ENCODE measurements at places on chromosomes 12 and 14.
A peak's percentile ranks its signal among the peaks of the same experiment; 100 is the strongest.

- DNase-seq = no peak
Measured at GRCh38 chr14:95442016-95442632, 74.3 kb downstream of the SYNE3 start.

- no peak for DNase-seq
Measured at GRCh38 chr12:104699489-104700190, 242.9 kb downstream of the CHST11 start.

DNA sequence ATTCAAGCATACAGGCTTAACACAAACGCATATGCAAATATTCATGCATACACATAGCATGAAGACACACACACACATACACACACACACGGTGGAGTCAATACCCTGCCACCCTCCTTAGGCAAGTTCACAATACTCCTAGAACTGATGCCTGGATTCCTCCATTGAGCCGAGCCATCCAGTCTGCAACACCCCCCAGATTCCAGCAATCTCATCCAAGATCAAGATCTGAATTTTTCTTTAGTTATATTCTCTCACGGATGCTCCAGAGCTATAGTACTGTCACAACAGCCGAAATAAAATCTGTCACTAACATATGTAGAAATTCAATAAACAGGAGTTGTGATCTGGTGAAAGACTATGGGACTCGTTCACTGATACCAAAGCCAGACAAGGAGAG is 110.8 kb downstream of the NUAK1 start:
- DNase-seq = no peak

- no peak for DNase-seq
Measured at GRCh38 chr12:65152596-65152995, 16.8 kb upstream of the LEMD3 start.

DNA sequence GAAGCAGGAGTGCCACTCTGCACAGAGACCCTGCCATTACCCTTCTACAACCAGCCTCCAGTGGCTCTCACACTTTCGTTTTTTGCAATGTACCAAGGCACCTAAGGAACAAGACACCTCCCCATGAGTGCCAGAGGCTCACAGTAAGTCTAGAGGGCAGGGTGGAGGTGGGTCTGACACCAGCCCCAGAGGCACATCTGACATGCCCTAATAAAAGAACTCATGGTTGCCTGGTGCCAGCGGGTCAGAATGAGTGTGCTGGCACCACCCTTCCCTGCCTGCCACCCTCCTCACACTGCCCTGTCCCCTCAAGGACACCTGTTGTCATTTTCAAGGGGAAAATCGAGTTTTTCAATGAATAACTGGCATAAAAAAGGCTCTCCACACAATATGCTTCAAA is 161.2 kb downstream of the FOXN3 start:
- DNase-seq = no peak

DNA sequence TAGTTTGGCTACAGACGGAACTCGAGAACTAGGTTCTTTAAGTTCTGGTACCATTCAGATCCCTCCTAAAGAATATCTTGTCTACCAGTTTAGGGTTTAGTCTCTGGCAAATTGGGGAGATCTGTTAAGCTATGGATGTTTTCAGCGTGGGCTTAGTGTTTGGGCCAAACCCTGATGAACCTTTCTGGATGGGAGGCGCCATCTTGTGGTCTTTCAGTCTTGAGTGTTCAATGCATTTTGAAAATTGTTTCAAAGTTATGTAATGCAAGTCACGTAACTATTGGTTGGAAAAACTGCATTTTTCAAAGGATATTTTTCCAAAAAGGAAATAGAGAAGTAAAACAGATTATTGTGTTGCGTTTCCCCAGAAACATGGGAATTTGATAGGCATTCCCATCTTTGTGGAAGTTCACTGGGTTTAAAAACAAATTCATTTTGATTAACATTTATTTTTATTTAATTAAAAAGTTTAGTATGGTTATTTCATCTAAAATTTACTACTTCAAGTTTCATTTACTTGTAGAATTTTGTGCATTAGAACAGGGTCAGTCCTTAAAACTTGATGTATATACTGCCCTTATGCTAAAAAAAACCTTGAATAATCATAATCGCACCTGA is 169.0 kb downstream of the PRIMA1 start:
- DNase-seq = peak; percentile 3

DNA sequence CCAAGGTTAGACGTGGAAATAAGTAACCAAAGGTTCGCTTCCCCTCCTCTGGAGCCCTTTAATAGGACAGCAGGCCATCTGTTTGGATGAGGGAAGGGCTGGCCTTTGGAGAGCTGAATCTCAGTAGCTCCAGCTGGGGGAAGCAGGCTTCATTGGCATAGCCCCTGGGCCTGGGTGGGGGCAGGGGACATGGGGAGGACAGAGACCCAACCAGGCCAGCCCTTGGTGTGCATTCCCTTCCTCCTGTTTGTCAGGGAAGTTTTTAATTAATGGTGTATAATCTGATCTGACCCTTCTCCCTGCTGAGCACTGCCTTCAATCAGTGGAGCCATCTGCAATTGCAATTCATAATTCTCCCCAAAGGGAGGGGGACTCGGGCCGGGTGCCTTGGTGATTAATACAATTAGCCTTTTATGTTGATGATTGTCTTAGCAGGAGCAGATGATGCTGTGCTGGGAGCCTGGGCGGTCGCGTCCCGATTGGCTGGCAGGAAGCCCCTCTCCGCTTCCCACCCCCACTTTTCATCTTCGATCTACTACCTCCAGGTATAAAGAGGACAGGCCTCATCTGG is 6.4 kb downstream of the AQP6 start:
- peak; percentile 9 for DNase-seq

DNA sequence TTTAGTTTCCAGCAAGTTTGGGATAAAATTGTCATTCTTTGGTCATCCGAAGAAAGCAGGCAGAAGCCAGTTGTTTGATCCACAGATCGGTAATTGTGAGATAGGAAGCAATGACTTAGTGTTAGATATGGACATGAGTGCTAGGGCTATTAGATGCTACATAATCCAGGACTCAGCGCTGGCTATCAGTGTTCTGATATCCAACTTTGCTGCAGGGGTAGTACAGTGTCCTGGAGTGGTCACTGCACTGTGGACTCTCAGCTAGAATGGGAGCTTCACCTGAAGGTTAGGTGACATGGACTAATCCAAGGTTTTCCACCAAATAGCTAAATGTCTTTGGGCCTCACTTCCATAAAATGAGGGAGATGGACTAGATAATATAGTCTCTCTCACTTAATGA is 39.9 kb downstream of the STK38L start:
- no peak for DNase-seq

DNA sequence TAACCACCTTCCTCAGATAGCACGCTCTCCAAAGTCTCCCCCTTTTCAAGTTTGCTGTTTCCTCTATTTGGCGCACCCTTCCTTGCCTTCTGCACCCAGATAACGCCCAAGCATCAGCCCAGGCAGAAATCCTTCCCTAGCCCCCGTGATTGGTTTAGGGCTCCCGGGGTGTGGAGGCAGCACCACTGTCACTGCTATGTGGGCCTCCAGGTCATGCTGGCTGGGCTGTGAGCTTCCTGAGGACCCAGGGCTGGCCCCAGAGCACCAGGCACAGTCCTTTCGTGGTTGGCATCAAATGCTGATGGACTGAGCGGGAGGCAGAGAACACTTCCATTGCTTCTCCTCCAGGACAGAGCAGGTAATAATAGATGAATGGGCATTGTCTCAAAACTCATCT is 311.4 kb downstream of the BCL11B start:
- no peak for DNase-seq

Data from right kidney (tissue), 9 donors.